ENCODE measurements at places on chromosomes 5 and 9.

DNA sequence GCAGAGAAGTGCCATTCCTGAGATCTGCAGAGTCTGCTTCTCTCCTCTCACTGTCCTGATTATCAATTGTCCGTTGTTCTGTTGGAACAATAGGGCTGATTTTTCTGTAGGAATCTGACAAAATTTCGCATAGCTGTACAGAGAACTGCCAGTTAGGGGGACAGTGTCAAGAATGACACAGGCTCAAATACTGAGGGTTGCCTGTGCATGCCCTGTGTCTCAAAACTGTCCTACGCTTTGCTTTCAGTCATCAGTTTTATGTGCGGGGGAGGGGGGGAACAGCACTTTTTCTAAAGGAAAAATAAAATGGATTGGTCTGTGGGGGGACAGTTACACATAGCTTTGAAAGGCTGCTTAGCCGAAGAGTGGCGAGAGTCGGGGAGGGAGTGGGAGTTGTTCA lies 248.6 kb downstream of the PDZD2 start:
- no peak overlapping the region for H3K4me3 ChIP-seq
- no peaks in the 10 kb centered on the region for H3K27me3 ChIP-seq
- no peak for DNase-seq
- H3K27ac ChIP-seq, result no peak overlapping the region

DNA sequence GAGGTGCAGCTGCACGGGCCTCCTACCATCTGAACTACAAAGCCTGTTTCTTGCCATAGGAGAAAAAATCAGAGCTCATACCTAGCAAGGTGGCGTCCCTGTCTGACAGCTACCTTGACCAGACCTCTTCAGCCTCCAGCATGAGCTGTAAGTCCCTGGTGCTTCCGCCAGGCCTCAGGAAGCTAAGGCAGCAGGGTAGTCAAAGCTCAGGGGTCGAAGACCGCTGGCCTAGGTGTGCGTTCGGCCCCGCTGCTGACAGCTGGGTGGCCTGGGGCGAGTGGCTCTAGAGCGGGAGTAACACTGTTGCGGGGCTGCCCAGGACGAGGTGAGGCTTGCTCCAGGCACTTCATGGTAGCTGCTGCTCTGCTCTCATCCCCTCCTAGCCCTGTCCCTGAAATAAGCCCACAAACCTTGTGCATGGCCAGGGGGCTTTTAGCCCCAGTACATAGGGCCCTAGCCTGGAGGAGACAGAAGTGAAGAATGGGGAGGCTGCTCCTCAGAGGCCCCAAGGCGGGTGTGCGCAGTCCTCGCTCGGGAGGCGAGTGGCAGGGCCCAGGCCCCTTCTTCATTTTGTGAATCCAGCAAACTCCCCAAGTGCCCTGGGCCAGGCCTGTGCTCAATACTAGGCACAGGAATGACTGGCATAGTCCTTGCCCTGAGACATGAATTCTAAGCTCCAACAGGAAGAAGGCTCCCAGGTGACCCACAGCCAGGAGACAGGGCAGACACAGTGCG lies 5.4 kb downstream of the TOR2A start:
- no peak for DNase-seq
- peaks cover 10% of the 10 kb centered on the region for H3K4me1 ChIP-seq
- no peaks in the 10 kb centered on the region for H3K27me3 ChIP-seq

- H3K4me1 ChIP-seq, result no peaks in the 10 kb centered on the region
- no peak overlapping the region for H3K27ac ChIP-seq
- no peaks in the 10 kb centered on the region for H3K27me3 ChIP-seq
- H3K4me3 ChIP-seq, result no peak overlapping the region
- no peak for DNase-seq
Observed at GRCh38 chr5:41843456-41844370, 26.5 kb downstream of the OXCT1 start.

DNA sequence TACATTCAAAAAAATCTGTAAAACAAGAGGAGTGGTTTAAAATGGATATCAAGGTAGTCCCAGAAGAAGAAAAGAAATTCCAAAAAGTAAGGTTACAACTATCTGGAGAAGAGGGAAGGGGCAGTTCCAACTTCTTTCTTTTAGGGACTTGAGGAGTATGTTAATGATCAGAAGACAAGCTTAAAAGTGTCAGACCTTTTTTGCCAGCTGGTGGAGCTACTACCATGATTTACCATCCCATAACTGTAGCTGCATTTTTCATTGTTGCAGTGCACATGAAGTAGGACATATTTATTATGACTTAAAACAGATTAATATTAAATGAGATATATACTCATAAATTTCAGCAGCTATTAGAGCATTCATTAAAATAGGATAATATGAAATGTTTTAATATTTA lies 158.5 kb upstream of the RGS7BP start:
- no peak overlapping the region for H3K27ac ChIP-seq
- no peaks in the 10 kb centered on the region for H3K4me1 ChIP-seq
- no peak overlapping the region for H3K4me3 ChIP-seq
- no peak for DNase-seq
- H3K36me3 ChIP-seq, result no peaks in the 10 kb centered on the region

GRCh38 chr9:32882705-32883104 lies 99.4 kb downstream of the TMEM215 start:
- DNase-seq, result no peak
- H3K27me3 ChIP-seq, result no peaks in the 10 kb centered on the region
- no peak overlapping the region for H3K4me3 ChIP-seq
- H3K4me1 ChIP-seq, result peaks cover 12% of the 10 kb centered on the region
- no peaks in the 10 kb centered on the region for H3K36me3 ChIP-seq
